ENCODE measurements at places on chromosomes 1 and 21.

- peak; percentile 73 for DNase-seq
Measured at GRCh38 chr21:35002879-35003722, 46.0 kb downstream of the RUNX1 start.

- no peak for DNase-seq
Measured at GRCh38 chr1:22261580-22261979, 118.7 kb upstream of the WNT4 start.

DNA sequence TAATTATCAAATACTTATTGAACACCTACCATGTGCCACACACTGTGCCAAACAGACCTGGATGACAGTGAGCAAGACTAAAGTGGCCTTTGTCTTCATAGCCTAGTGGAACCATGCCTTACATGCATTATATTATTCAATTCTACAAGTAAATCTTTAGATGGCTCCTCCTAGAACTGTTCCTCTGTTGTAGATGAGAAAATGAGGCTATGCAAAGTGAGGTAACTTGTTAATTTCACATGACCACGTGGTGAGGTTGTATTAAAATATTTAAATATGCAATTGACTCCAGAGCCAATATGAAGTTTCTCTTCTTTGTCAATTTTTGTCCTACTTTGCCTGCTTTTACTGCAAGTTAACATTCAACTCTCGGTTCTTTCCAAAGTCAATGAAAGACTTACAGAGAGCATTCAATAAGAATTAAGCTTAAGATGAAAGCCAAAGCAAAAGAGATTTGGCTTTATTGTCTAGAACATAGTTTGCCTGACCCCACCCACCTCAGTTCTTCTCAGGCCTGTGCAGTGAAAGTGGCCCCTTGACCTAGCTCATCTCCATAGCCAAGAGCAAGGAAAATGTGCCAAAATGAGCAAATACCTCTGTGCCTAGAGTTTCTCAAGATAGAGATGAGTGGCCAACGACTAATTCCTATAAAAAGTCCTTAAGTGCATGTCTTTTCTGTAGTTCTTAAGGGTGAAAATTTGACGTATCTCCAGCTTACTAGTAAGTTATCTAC is 263.2 kb upstream of the NFIA start:
- no peak for DNase-seq

DNA sequence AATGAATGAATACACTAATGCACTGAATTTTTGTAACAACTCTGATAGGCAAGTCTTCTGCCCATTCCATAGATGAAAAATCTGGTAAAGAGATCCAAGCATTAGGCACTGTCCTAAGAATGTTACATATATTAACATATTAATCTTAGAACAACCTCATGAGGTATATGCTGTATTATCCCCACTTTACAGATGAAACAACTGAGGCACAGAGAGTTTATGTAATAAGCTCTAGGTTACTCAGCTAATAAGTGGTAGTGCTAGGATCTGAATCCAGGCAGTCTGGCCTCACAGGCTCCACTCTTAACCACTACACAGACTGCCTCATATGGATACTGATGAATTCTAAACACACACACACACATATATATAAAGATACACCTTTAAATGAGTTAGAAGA is 52.8 kb downstream of the TRAF5 start:
- DNase-seq, result no peak

GRCh38 chr1:203103829-203104495 is 18.1 kb upstream of the MYOG start:
- DNase-seq, result no peak

DNA sequence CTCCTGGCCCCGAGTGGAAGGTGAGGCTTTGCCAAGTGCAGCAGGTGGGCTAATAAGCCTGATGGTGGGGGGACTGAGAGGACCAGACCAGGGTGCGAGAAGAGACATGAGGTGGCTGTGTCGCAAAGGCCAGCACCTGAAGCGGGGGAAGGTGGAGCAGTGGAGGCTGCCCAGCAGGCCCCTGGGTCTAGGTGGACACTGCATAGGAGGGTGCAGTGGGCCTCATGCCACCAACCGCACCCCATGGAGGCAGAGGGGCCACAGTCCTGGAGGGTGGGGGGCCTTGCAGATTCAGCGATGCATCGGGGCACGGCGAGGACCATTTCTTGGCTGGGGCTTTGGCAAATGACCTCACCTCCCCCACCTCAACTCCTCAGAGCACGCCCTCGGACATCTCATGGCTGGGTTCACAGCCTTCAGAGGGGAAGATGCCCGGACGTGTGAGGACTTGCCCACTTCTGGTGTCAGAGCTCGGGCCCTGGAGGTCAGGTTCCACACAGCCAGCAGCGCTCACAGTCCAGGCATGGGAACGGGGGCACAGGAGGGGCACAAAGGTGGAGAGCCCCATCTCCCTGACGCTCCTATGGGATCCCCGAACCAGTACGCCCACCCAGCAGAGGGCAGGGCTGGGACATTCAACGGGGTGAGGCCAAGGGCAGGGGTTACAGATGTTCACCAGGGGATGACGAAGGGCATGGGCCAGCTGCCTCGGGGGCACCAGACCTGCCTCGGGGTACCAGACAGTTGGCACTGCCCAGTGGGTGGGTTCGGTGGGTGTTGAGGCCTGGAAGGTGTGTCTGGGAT is 35.4 kb downstream of the UBE2G2 start:
- DNase-seq, result no peak

GRCh38 chr1:186842547-186842946 is 13.8 kb downstream of the PLA2G4A start:
- DNase-seq, result no peak

- DNase-seq, result no peak
Measured at GRCh38 chr1:183633676-183634343, 1.8 kb downstream of the ARPC5 start.

DNA sequence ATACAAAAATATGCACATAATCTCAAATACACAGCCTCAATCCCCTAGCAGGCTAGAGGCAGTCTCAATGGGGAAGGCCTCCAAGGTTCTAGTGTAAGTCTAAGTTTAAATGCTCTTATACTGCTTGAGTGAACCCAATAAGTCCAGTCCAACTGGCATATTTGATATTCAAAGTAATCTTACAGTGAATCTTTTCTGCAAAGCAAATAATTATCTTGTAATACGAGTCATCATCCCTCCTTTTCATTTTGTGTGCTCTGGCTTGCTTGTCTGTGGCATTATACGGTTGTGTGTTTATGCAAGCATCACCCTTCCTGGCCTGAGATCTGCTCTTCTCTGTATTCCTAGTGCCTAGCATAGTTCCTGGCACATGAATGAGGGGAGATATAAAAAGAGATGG is 166.9 kb upstream of the HMGB4 start:
- no peak for DNase-seq

- peak; percentile 79 for DNase-seq
Measured at GRCh38 chr1:184025242-184025675, 12.3 kb downstream of the COLGALT2 start.

Data from femur (tissue), 1 donor.